ENCODE measurements at places on chromosomes 11 and 22.

DNA sequence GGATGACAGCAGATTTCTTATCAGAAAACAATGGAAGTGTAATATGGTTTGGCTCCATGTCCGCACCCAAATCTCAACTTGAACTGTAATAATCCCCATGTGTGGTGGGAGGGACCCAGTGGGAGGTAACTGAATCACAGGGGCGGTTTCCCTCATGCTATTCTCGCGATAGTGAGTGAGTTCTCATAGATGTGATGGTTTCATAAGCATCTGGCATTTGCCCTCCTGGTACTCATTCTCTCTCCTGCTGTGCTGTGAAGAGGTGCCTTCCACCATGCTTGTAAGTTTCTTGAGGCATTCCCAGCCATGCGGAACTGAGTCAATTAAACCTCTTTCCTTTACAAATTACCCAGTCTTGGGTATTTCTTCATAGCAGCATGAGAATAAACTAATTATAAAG is 81.0 kb upstream of the SCUBE2 start:
- DNase-seq, result no peak

DNA sequence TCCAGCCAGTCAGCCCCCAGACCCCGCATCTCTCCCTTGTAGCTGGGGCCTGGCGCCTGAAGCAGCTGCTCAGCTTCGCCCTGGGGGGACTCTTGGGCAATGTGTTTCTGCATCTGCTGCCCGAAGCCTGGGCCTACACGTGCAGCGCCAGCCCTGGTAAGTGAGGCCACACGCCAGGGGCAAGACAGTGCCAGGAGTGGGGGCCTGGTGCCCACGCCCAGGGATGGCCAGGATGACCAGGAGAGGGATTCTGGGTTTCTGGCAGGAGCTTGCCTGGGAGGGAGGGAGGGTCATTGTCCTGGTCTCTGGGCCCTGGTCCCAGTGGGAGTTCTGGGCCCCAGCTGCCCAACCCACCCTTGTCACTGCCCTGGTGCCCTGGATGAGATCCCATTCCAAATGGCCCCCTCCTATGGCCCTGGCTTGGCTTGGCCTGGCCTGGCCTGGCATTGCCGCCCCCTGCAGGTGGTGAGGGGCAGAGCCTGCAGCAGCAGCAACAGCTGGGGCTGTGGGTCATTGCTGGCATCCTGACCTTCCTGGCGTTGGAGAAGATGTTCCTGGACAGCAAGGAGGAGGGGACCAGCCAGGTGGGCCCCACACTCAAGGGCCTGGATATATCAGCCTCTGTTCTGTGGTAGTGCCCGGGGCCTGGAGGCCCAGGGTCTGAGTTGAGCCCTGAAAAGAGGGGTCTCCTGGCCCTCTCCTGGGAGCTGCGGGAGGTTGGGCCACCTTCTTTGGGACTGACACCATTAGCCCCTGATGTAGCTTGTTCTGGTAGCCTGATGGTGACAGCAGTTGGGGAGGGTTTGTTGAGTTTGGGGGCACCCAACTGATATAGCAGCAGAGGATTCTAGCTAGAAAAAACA is 3.7 kb downstream of the SLC39A13 start:
- DNase-seq, result peak; percentile 78

DNA sequence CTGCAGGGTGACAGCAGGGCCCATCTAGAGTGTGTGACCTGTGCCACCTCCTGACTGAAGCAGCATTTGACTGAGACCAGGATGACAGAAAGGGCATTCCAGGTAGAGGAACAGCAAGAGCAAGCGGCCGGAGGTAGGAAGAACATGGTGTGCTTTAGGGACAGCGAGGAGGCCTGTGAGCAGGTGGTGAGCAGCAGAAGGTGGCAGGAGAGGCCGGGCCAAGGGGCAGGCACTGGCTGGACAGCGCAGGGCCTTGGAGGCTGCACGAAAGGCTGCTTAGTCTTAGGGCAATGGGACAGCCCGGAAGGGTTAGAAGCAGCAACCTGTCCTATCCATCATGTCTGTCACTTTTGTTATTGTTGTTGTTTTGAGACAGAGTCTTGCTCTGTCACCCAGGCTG is 17.6 kb upstream of the LRRC32 start:
- DNase-seq, result no peak

GRCh38 chr11:34147581-34147980 is 42.2 kb downstream of the NAT10 start:
- DNase-seq, result no peak

DNA sequence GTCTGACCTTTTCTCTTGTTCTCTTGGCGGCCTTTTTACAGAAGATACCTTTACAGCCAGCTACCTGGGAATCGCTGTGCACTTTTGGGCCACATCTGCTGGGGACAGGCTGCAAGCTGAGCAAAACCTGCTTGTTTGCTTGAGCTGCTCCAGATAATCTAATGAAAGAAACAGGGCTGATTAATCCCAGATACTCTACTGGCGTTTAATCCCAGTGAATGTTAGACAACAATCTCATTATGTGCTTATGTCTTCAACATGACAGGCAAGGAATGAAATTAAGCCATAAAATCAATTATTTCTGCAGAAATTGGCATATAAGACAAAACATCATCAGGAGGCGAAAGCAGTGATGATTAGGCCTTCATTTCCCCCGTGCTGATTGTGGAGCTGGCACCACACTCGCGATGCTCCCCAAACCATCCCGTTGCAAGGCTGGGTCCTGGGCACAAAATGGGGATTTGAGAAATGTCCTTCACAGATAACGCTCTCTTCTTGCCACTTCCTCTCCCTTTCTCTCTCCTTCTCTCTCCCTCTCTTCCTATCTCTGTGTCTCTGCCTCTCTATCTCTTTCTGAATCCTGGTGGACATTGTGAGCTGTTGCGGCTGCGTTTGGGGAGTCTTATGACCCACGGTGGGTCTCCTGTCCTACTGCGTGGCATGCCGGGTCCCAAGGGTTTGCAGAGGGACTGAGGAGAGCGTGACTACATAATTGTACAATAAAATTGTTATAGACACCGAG is 1053.8 kb downstream of the TBC1D22A start:
- no peak for DNase-seq

GRCh38 chr11:75024764-75025211 is 36.1 kb downstream of the NEU3 start:
- no peak for DNase-seq

DNA sequence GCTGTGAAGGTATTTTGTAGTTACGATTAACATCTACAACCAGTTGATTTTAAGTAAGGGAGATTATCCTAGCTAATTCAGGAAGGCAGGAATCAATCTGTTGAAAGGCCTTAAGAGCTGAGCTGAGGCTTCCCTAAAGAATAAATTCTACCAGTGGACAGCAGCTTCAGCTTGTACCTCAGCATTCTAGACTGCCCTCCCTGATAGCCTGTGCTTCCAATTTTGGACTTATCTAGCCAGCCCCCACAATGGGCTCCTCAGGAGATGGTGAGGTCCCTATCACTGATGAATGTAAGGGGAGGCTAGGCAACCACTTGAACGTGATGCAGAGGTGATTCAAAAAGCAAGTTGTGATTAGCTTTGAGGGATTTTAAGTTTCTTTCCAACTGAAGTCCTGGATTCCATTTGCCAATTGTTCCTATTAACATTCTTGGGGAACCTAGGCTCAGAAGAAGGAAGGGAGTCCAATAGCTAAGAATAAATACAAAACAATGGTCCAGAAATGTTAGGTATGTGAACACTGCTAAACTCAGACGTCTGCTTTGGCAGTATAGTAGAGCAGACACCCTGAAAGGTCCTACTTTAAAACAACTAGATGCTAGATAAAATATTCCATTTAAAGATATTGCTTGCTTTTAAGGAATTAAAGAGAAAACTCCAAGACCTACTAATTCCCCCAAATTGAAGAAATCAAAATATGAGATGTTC is 404.3 kb upstream of the TENM4 start:
- no peak for DNase-seq

DNA sequence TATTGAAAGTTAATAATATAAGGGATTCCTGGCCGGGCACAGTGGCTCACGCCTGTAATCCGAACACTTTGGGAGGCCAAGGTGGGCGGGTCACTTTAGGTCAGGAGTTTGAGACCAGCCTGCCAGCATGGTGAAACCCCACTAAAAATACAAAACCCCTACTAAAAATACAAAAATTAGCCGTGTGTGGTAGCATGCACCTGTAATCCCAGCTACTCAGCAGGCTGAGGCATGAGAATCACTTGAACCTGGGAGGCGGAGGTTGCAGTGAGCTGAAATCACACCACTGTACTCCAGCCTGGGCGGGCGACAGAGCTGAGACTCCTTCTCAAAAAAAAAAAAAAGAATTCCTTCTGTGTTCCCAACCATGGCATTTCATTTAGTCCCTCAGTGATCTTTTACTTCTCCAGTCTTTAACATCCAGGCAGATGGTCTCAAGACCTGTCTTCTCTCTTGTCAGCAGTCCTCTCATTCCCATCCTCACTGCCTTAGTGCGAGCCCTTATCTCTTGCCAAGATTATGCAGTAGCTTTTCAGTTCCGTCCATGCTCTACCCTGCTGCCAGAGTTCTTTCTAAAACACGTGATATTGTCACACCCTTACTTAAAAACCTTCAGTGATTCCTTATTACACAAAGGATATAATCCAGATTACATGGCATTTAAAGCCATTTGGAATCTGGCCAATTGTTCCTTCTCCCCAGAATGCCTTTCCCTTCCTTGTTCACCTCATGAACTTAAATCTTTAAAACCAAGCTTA is 17.9 kb downstream of the RTN3 start:
- no peak for DNase-seq

DNA sequence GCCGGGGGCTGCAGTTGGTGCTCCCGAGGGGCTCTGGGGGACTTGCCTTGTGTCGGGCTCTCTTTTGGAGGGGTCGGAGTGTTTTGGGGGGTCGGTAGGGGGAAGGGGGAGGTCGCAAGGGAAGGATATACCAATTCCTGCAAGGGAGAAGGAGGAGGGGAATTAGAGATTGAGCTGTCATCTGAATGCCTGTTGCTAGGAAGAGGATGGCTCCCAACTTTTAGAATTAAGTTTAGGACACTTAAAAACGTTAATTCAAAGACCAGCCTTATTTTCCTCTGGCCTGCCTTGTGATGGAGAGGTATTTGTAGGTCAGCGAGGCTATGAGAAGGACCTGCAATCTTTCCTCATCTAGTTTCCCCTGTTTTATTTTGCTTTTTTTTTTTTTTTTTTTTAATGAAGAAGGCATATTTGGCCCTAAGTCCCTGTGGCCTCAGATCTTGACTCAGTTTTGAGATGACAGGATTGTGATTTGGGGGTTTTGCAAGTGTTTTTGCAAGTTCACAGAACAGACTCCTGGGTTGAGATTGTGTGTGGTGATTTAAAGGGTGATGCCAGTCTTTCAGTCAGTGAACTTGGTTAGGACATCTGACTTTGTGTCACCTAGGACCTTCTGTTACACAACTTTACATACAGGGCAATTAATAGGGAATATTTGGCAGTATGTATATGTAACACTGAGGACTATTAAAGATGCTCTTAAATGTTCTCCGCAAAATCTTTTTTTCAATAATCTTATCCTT is 672 bp downstream of the TMEM135 start:
- peak; percentile 35 for DNase-seq

GRCh38 chr11:14422052-14422813 is 63.2 kb upstream of the RRAS2 start:
- no peak for DNase-seq

DNA sequence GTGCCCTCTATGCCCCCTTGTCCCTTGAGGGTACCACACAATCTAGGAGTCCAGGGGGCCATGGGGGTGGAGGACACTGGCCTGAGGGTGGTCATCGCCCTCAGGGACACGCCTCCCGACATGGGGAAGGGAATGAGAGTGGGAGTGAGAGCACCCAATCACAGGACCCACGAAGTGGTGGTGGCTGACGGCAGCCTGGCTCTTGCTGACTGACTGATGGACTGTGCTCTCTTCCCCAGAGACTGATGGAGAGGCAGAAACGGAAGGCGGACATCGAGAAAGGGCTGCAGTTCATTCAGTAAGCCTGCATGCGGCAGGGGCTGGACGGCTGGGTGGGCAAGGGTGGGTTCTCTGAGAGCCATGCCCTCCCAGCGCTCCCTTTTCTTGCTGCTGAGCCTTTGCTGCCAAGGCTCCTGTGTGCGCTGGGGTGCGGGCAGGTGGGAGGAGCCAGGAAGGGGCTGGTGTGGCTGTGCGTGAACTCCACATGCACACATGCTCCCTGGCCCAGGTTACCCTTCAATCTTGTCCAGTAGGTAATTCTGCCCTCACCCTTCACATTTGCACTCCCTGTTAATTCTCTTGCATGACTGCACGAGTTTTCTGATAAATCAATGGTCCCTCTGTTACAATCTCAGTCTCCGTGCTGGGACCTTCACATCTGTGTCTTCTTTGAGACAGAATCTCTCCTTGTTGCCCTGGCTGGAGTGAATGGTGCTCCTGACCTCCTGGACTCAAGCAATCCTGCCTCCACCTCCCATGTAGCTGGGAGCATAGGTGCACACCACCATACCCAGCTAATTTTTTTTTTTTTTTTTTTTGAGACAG is 19.3 kb downstream of the ZC3H7B start:
- DNase-seq, result no peak

DNA sequence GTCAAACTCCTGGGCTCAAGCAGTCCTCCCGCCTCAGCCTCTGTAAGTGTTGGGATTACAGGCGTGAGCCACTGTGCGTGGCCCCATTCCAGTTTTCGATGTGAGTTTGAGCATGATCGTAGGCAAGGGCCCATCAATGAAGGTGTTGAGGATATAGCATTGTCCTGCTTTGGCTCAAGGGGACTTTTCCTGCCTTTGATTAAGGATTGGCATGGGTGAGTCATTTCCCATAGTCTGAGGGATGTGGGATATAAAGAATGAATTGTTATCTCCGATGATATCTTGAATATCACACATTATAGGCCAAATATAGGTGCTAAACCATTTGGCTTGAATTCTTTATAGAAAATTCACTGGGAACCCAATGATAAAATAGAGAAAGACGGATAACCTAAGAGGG is 30.4 kb downstream of the STIM1 start:
- DNase-seq, result no peak

DNA sequence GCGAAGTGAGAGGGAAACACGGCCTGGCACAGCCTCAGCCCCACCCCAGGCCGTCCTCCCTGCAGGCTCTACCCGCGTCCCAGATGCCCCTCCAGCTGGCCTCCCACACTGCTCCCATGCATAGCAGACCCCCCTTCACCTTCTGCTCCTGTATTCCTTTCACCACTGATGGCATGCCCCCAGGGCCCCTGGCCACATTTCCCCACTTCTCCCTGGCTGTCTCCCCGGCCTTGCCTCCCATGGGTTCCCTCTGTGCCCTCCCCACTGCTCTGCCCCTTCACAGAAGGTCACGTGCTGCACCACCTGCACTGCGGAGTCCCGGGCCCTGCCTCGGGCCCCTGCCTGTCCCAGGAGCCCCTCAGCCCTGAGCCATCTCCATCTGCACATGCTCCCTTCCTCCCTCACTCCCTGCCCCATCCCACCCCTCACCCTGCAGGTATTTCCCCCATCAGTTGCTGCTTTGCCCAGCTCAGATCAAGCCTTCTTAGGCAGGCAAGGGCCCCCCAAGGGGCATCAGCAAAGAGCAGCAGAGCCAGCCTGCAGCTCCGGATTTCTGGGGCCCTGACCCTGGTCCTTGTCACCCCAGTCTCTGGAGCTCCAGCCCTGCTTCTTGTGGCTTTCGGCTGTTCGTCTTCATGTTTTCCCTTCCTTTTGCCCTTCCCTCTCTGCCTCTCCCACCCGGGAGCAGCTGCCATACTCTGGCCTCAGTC is 46.4 kb downstream of the GAB4 start:
- peak; percentile 24 for DNase-seq

All from GM13976 (cell line).